ENCODE measurements at places on chromosomes 13 and 19.

DNA sequence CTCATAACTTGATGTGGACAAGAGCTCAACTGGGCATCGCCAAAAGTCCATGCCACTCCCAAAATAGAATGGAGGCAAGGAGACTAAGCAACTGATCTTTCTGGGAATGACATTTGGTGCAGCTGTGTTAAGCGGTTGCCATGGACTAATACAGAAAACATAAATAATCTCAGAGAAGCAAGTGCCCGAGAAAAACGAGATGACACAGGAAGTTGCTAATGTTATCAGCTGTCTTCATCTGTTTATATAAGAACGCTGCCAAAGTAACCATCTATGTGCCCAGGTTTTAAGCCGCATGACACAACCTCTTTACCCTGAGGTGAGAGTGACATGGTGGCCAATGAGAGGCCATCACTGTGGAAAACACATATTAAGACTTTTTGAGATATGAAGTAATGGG, 54.9 kb upstream of the SACS start:
- peak; percentile 46 for DNase-seq

- no peak for DNase-seq
These were observed 5.5 kb downstream of the ZBTB7A start for GRCh38 chr19:4061178-4061682.

DNA sequence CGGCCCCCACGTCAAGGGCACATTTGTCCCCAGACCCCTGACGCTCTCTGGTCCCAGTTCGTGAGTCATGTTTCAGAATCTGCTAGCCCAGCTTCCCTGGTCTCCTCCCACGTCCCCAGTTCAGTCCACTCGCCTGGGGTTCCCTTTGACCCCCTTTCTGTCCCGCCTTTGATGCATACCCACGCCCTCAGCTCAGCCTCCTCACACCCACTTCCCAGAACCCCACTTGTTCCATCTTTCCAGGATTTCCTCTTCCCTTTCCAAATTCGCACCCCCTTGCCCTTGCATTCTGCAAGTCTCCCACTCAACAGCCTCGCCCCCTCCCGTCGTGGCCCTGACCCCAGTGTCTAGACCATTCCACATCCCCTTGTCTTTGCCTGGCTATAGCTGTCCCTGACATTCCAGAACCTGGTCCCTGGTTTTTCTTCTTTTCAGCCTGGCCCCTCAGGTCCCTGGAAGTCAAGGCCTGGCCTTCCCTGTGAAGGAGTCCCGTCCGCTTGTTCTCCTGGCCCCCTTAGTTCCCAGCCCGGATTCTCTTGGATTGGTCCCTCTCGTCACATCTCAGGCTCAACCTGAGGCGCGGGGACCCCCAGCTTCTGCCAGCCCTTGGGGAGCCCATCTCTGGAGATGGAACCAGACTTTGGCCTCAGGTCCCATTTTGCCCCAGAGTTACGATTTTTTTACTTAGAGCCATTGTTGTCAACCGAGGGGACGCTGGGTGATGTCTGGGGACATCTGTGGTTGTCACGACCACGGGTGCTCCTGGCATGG, 1.3 kb downstream of the NCLN start:
- DNase-seq: no peak

DNA sequence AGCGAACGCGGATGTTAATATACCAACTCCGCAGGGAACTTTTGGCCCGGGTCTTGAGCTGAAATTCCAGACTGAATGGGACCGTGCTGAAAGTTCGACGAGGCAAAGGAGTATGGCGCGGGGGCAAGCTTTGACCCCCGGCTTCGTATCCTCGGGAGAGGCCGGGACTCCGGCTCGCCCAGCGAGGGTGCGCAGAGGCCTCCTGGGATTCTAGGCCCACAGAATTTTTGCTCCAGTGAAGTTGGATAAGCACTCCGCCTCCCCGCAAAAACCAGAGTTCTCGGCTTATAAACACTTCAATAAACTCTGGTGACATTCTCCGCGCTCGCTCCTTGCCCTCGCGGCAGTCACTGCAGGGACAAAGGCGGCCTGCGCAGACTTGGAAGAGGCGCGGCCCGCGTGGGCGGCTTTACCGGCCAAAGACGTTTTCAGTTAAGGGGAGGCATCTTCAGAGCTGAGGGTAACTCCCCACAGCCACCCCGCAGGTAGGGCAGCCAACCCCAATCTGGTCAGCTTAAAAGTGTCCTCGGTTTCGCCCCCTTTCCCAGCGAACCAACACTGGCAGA, 112.6 kb downstream of the KCNRG start:
- DNase-seq: peak; percentile 46

GRCh38 chr13:43119206-43119605, 95.8 kb downstream of the DNAJC15 start:
- no peak for DNase-seq

GRCh38 chr13:77919921-77920294, 1.3 kb upstream of the EDNRB start:
- DNase-seq: no peak

- no peak for DNase-seq
These were observed 52.4 kb downstream of the TNFSF11 start for GRCh38 chr13:42626176-42626860.

- peak; percentile 79 for DNase-seq
These were observed 4.0 kb downstream of the C19orf38 start for GRCh38 chr19:10852098-10852800.

- DNase-seq: no peak
These were observed 5.7 kb upstream of the OR7G3 start for GRCh38 chr19:9132422-9132821.

GRCh38 chr13:113548778-113549621, 35.6 kb upstream of the TFDP1 start:
- no peak for DNase-seq

DNA sequence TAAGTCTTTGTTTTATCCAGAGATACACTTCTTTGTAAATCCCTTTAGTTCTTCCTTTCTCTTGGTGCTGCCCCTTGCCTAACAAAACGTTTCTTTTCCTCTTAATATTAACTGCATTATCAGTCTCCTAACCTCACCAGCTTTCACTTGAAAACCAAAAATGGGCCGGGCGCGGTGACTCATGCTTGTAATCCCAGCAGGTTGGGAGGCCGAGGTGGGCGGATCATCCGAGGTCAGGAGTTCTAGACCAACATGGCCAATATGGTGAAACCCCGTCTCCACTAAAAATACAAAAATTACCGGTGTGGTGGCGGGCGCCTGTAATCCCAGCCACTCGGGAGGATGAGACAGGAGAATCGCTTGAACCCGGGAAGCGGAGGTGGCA, 329.8 kb upstream of the MIR17HG start:
- DNase-seq: peak; percentile 53

- DNase-seq: no peak
These were observed 549.3 kb downstream of the LIG4 start for GRCh38 chr13:107665926-107666458.

Measured in mesendoderm (in vitro differentiated cells).